ENCODE measurements at places on chromosomes 7 and 10. TPM values are rescaled to one million over a fixed set of nuclear protein-coding genes. Genes with fewer than 3 reads are reported as not detected.

DNA sequence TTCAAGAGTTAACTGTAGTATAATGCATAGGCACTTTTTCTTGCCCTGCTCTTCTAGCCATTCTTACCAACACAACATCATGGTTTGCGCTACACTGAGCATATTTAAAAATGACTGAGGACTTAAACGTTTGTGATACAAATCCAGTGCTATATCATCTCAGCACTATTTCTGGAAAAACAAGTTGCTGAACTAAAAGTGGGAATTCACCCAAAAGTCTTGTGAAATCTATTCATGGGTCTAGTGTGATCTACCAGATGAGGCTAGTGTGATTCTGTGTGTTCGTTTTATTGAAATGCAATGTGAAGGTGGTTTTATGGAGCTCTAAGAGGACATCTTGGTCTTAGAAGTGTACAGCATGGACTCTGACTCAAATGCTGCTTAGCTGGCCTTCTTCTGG, 584.6 kb upstream of the POM121L12 start:
- DNase-seq, result no peak

DNA sequence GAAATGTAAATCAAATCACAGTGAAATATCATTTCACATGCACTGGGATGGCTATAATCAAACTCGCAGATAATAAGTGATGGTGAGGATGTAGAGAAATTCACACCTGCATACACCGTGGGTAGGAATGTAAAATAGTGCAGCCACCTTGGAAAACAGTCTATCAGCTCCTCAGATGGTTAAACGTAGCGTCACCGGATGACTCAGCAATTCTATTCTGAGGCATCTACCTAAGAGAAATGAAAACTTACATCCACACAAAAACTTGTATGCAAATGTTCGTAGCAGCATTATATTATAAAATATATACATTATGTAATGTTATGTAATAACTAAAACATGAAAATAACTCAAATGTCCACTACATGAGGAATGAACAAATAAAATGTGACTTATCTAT, 38.9 kb downstream of the SH3PXD2A start:
- DNase-seq, result no peak

DNA sequence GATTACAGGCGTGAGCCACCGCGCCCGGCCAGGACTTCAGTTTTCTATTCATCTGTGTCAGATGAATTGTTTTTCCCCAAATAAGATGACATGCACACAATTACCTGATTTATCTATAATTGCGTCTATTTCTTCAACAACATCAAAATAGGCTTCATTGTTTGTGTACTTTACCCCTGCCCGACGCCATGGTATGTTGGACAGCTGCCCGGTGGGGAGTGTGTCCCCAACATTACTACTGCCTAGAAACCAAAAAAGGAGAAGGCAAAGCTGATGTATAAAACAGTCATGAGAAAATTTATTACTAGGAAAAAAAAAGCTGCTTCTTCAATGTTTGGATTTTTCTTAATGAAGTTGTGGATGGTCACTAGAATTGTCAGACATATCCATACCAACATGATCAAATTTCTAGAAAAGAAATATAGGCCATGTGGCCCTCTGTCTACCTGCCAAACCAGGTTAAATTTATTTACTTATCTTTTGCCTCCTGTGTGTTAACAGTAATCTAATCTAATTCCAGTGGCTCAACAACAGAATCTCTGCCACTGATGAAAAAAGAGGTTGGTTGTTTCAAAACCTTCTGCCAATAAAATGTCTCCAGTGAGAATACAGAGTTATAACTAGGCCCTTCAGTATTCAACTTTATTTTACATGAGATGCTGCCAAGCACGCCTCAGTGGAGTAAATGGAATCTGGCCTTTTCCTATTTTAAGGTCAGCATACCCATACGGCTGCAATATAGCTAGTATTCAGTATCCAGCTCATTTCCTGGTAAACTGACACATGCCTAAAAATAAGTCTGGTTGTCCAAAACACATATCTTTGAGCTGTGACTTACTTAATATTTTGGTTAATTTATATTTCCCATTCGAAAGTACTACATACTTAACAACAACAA, 16.5 kb downstream of the AP3M1 start:
- no peak for DNase-seq

The TMEM273 gene
- total RNA-seq, result 46.3 TPM

The H2BK1 gene
- total RNA-seq, result 2.5 TPM

The SAMD9 gene
- 52.3 TPM for total RNA-seq

The C10orf105 gene
- total RNA-seq, result 0.40 TPM

All from natural killer cell (primary cell).